Osteocyte (in vitro differentiated cells): ENCODE measurements at places on chromosomes 11 and 22.
A peak's percentile ranks its signal among the peaks of the same experiment; 100 is the strongest.

GRCh38 chr11:42837994-42838393, 473.8 kb upstream of the API5 start:
- H3K27ac ChIP-seq, result no peak overlapping the region
- H3K36me3 ChIP-seq, result no peaks in the 10 kb centered on the region
- H3K4me1 ChIP-seq, result no peaks in the 10 kb centered on the region

DNA sequence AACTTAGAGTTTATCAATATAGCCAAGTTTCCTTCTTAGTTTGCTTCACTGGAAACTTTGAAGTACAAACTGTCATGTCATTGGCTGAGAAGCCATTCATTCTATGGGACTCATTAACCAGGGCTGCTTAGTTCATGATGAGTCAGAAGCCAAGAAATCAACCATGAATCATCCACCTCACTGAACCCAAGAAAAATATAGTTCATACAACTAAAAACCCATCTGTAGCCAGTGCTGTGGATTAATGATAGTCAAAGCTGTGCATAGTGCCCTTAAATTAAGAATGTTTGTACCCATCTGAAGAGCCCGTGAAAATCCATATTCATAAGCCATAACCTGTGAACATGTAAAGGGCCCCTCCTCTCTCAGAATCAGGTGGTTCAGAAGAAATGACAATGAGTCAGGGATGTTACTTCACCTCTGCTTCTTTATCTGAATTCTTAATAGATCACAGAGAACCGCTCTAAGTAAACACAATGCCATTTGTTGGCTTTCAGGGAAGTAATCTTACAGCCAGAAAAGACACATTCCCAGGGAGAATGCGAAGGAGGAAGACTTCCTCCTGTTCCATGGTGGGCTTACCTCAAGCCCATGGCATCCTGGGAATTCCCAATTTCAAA, 25.4 kb downstream of the MMP20 start:
- peaks cover 30% of the 10 kb centered on the region for H3K4me1 ChIP-seq
- no peaks in the 10 kb centered on the region for H3K27me3 ChIP-seq
- no peak for DNase-seq
- H3K36me3 ChIP-seq, result no peaks in the 10 kb centered on the region
- H3K4me3 ChIP-seq, result no peak overlapping the region
- peak overlapping the region; percentile 64 for H3K27ac ChIP-seq

- H3K4me1 ChIP-seq, result no peaks in the 10 kb centered on the region
- no peak overlapping the region for H3K27ac ChIP-seq
- H3K4me3 ChIP-seq, result no peak overlapping the region
- no peaks in the 10 kb centered on the region for H3K36me3 ChIP-seq
- DNase-seq, result no peak
Observed at GRCh38 chr22:43844560-43845545, 17.5 kb downstream of the SULT4A1 start.

DNA sequence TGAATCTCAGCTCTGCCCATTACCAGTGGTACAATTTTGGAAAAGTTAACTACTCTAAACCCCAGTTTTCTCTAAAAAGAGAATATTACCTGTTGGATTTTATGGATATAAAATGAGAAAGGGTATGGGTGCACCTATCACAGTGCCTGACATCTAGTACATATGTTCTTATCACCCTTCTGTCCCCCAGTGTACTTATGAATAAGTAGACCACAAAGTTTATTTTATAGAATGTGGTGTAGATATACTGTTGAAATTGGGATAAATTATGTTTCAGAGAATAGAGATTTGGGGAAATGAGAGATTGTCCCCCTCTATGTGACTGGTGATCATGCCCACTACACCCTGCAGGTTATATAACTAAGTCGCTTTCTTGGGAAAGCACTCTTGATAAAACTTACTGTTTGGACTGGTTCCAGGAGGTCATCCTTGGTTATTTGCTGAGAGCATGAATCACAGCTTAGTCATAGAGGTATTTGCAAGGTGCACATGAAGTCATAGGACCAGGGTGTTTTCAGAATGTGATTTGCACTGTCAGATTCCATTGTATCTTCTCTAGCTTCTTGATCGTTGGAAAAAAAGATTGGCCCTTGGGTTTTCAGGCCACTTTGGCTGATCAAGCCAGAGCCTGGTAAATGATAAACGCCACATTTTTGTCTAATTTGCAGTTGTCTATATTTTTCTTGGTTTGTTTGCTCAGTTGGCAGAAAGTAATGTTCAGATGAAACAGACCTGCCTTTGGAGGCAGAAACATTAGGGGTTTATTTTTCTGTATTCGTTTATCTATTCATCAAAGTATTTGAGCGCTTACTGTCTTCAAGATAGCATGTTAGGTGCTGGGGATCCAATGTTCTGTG, 21.3 kb downstream of the STX3 start:
- no peaks in the 10 kb centered on the region for H3K27me3 ChIP-seq
- no peaks in the 10 kb centered on the region for H3K4me1 ChIP-seq
- no peak overlapping the region for H3K4me3 ChIP-seq
- peaks cover 21% of the 10 kb centered on the region for H3K36me3 ChIP-seq

DNA sequence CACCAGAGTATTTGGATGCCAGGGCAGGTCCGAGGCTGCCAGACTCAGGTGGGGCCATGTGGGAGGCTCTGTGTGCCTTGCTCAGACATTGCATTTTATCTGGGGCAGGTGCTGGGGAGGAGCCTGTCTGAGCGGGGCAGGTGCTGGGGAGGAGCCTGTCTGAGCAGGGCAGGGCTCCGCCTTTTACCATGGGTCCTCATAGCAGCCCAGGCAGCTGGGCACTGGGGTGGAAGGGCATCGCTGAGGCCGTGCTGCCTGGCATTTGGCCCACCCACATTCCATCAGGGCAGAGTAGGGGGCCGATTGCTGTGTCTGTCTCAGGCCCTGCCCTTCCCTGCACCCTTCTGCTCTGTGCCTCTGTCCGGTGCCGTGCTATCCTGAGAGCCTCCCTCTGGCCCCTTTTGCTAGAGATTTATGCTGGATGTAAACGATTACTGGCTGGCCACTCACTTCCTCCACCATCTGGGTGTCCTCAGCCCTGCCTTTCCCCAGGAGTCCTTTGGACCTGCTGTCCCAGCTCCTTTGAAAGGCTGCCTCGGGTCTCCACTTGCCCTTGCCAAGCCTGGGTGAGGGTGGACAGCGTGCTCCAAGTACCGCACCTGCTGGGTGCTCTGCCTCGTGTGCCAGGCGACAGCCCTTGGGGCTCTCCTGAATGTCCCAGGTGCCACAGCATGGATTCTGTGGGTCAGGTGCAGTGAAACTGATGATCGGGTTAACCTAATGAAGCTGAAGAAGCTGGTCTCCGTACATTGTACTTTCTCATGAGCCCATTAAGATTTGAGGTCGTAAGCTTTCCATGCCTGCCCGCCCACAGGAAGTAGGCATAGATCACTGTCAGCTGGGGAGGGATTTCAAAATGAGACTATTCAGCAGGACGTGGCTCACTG, 281.6 kb downstream of the TBC1D22A start:
- no peak overlapping the region for H3K27ac ChIP-seq
- H3K36me3 ChIP-seq, result no peaks in the 10 kb centered on the region
- DNase-seq, result no peak
- no peak overlapping the region for H3K4me3 ChIP-seq

- peaks cover 34% of the 10 kb centered on the region for H3K4me1 ChIP-seq
- no peak for DNase-seq
- no peak overlapping the region for H3K27ac ChIP-seq
- H3K36me3 ChIP-seq, result no peaks in the 10 kb centered on the region
Observed at GRCh38 chr11:123197711-123198110, 2.7 kb upstream of the CLMP start.

DNA sequence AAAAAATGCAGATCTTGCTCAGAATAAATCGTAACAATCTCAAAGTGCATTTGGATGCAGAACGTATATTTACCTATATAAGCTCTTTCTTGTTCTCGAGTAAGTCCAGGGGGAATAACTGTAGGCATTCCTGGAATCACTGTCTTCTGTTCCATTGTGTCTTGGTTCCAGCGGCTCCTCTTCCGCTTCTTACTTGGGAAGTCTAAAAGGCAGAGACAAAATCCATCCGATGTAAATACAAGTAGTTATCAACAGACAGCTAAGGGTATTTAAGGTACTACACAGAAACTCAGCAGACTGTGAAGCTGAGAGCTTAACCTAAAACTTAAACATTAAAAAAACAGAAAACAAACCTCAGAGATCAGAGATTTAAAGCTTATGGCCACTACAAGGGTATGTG, 1.9 kb downstream of the SF1 start:
- peaks cover 32% of the 10 kb centered on the region for H3K4me1 ChIP-seq
- H3K36me3 ChIP-seq, result peaks cover 47% of the 10 kb centered on the region
- H3K27ac ChIP-seq, result peak overlapping the region; percentile 1
- no peaks in the 10 kb centered on the region for H3K27me3 ChIP-seq
- peak overlapping the region; percentile 81 for H3K4me3 ChIP-seq

DNA sequence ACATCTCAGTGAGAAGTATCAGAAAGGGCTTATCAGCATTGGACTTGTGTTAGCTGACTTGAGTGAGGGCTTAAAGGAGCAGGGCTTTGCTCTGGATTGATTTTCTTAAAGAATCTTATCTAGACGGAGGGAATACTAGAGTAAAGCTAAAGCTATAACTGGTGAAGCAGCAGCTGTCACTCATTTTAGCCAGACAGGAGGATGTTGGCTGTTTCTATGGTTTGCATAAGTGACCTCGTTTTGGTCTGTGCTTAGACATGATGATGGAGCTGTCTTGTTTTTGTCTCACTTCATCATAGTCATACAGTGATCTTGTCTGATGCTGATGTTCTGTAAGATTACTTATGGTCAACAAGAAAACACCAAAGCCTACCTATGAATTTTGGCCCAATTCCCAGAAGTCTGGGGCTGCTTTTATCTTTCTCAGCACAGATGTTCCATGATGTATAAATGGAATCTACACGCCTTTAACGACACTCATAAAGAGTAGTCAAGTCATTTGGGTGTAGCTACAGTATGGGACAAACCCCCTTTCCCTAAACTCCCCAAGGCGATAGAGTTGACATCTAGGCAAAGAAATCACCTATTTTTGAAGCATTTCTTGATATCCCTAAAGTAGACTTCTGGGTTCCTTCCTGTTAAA, 77.5 kb upstream of the UCP3 start:
- H3K27me3 ChIP-seq, result no peaks in the 10 kb centered on the region
- H3K4me1 ChIP-seq, result no peaks in the 10 kb centered on the region
- peaks cover 36% of the 10 kb centered on the region for H3K36me3 ChIP-seq
- H3K27ac ChIP-seq, result no peak overlapping the region
- H3K4me3 ChIP-seq, result no peak overlapping the region

- no peaks in the 10 kb centered on the region for H3K4me1 ChIP-seq
- no peak overlapping the region for H3K4me3 ChIP-seq
- no peak for DNase-seq
- H3K36me3 ChIP-seq, result no peaks in the 10 kb centered on the region
- no peak overlapping the region for H3K27ac ChIP-seq
- H3K27me3 ChIP-seq, result peaks cover 47% of the 10 kb centered on the region
Observed at GRCh38 chr11:66454247-66454646, 12.5 kb upstream of the PELI3 start.

GRCh38 chr11:36019005-36019596, 75.2 kb downstream of the LDLRAD3 start:
- no peaks in the 10 kb centered on the region for H3K36me3 ChIP-seq
- no peaks in the 10 kb centered on the region for H3K27me3 ChIP-seq
- no peak for DNase-seq
- peaks cover 21% of the 10 kb centered on the region for H3K4me1 ChIP-seq

GRCh38 chr22:25051073-25051472, 98.6 kb downstream of the KIAA1671 start:
- peaks cover 3% of the 10 kb centered on the region for H3K27me3 ChIP-seq
- H3K4me1 ChIP-seq, result peaks cover 7% of the 10 kb centered on the region
- H3K27ac ChIP-seq, result no peak overlapping the region
- no peaks in the 10 kb centered on the region for H3K36me3 ChIP-seq

DNA sequence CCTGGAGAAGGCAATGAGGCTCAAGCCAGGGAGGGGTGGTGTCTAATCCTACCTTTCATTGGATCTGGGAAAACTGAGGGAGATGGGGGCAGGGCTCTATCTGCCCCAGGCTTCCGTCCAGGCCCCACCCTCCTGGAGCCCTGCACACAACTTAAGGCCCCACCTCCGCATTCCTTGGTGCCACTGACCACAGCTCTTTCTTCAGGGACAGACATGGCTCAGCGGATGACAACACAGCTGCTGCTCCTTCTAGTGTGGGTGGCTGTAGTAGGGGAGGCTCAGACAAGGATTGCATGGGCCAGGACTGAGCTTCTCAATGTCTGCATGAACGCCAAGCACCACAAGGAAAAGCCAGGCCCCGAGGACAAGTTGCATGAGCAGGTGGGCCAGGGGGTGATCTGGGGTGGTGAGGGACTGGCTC, at the start of gene FOLR1:
Gene FOLR1 (plus strand): TSS at position 180 of the 421 bp plus-strand sequence. CDS start 34 bp downstream, at position 214.
- no peak for DNase-seq
- H3K27ac ChIP-seq, result no peak within 1 kb of the TSS
- no peaks in the 10 kb centered on the region for H3K4me1 ChIP-seq
- no peaks in the 10 kb centered on the region for H3K36me3 ChIP-seq

DNA sequence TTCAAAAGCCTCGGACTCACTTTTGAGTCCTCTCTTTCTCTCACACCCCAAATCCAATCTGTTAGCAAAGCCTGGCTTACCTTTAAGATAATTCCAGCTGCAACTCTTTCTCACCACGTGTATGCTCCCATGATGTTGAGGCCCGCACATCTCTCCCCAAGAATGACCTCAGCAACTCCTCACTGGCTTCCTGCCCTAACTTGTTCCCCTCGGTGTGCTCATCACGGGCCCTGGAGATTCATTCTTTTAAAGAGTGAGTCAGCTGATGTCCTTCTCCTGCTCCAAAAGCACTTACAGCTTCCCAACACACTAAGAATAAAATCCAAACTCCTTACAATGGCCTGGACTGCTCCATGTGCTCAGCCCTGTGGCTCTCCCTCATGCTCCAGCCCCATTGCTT, 1041.3 kb downstream of the OPCML start:
- H3K4me1 ChIP-seq, result peaks cover 2% of the 10 kb centered on the region
- no peaks in the 10 kb centered on the region for H3K27me3 ChIP-seq
- no peaks in the 10 kb centered on the region for H3K36me3 ChIP-seq
- no peak overlapping the region for H3K4me3 ChIP-seq
